ENCODE measurements at places on chromosomes 5 and 9.
A peak's percentile ranks its signal among the peaks of the same experiment; 100 is the strongest.

DNA sequence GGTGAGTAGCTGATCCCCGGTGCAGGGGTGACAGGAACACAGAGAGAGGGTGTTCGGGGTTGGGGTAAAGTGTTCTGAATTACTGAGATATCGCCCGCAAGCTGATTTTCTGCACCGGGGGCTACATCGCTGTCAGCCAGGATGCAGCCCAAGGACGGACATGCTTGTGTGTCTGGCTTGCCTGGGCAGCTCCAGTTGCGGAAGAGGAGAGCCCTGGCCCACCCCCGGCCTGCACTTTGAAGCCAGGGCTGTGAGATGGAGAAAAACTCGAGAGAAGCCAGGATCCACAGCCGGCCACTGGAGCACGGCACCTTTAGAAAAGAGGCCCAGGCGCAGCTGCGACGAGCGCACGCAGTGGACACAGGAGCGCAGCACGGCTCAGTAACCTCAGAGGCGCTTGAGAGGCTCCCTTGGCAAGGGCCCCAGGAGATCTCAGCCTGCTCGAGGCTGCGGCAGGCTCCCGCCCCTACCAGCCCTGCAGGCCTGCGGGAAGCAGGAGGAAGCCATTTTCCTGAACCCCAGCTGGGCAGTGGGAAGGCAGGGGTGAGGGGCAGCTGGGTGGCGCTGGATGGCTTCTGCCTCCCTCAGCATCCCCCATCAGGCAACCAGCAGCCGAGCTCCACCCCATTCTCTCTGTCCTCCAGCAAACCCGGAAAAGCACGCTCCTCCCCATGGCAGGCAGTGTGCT, 59.2 kb downstream of the C9orf50 start:
- DNase-seq = peak; percentile 62

DNA sequence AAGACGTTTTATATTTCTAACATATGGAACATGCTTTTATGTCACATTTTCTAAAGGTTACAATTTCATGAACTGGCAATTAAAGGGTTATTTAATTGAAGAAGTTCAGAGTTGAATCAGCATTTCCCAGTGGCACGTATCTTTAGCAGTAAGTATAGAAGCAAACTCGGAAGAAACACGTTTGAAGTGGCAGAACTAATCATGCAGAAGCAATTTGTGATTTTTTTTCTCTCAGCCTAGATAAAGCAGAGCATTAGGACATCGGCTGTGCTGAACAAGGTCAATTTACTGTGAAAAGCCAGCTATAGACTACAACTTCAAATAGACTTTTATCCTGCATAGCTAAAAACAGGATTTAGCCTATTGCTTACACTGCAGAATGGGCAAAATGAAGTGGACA, 104.7 kb downstream of the ISL1 start:
- no peak for DNase-seq

DNA sequence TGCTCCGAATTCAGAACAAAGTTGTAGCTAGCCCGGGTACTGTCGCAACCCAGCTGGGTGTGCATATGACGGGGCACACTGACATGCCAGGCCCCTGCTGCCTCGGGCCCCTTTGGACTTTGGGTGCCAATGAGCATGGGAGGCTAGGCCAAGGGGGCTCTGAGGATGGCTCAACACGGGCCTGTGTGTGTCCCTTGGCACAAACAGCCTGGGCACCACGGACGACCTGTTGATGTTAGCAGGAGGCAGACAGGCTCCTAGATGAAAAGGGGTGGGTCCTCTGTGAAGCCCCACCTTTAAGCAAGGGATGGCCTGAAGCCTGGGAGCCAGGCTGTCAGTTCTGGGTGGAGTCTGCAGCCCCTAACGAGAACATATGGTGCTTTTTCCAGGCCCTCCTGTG, 1688.2 kb downstream of the EFNA5 start:
- no peak for DNase-seq

DNA sequence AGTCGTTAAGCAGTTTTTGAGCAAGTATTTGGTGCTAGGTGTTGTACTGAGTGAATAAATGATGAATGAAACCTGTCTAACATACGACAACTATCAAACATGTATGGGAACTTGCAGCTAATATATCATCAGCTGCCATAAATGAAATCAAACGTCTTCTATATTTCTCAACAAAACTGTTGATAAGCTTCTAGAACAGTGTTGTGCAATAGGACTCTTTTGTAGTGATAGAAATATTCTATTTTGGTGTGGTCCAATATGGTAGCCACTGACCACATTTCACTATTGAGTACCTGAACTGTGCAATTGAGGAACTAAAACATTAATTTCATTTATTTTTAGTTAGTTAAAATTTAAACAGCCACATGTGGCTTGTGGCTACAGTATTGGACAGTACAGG, 16.3 kb upstream of the FYB1 start:
- no peak for DNase-seq

- no peak for DNase-seq
These were observed 16.3 kb upstream of the GPX8 start for GRCh38 chr5:55143624-55144023.

DNA sequence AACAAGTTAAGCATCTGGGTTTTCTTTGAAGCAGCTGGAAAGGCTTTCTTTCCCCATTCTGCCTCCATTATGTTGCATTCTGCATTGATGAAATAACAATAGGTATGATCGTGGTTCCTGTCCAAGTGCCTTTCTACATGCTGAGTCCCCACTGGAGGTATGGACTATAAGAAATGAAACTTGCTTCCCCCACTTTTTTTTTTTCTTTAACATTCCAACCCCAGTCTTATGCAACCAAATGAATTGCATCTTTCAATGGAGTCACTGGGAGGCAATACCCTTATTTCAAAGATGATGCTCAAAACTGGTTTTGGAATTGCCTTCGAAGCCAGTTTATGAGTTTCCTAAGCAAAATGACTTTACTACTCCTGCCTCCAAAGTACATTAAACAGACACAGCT, 58.9 kb downstream of the ARSB start:
- DNase-seq = no peak

GRCh38 chr9:108662091-108662875, 193.5 kb downstream of the ACTL7B start:
- DNase-seq = no peak

DNA sequence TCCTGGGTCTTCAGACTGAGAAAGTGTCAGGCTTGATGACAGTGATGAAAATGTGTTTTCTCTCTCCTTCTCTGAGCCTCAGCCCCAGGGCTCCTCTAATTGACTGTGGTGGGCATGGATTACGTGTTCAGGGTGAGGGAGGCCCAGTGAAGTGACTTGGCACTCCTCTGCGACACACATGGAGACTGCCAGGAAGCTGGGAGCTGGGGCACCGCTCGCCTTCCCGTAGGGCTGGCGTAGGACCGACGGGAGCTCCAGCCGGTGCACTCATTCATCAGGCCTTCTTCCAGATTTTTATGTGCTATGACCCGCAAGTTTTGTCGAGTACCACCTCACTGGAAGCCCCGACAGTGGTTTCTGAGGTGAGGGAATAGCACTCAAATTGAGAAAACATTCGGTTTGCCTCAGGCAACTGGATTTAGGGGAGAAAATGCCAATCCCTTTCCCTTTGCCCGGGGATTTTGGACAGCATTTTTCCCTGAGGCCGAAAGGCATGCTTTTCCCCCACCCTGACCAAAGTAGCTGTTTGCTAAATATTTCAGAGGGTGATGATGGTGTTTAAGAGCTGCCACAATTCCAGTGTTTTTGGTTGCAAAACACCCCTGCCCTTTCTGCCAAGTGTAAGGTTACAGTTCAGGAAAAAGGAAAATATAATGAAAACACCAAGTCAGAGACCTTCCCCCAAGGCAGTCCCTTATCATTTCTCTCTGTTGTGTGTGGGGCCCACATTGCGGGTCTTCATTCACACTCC, 83.7 kb downstream of the PCSK5 start:
- DNase-seq = no peak

DNA sequence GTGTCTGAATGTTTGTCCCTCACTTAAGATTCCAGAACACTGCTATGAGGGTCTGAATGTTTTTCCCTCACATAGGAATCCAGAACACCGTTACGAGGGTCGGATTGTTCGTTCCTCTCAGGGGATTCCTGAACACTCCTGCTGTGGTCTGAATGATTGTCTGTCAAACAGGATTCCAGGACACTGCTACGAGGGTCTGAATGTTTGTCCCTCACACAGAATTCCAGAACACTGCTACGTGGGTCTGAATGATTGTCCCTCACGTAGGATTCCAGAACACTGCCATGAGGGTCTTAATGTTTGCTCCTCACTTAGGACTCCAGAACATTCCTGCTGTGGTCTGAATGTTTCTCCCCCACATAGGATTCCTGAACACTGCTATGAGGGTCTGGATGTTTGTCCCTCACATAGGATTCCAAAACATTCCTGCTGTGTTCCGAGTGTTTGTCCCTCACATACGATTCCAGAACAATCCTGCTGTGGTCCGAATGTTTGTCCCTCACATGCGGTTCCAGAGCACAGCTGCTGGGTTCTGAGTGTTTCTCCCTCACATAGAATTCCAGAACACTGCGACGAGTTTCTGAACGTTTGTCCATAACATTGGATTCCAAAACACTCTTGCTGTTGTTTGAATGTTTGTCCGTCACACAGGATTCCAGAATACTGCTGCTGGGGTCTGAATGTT, 199.5 kb downstream of the FOXD4L6 start:
- DNase-seq = no peak

DNA sequence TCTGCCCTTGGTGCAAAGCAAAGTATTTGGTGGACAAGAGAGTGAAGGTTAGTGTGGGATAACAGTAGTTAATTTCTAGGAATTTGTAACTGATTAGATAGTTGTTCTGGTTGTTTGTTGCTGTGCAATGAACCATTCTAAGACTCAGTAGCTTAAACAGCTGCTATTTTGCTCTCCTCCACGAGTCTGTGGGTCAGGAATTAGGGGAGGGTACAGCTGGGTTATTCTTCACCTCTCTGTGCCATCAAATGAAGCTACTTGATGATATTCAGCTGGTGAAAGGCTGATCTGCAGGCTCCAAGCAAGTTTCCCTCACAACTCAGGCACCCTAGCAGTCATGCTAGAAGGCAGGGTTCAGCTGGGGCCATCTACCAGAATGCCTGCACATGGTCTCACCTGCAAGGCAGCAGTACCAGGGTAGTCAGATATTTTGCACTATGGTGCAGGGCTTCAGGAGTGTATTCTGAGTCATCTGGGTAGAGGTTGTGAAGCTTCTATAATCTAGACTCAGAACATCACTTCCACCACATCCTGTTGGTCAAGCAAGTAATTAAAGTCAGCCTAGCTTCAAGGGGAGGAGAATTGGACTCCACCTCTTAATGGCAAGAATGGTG, 159.5 kb upstream of the SLC28A3 start:
- DNase-seq = no peak

DNA sequence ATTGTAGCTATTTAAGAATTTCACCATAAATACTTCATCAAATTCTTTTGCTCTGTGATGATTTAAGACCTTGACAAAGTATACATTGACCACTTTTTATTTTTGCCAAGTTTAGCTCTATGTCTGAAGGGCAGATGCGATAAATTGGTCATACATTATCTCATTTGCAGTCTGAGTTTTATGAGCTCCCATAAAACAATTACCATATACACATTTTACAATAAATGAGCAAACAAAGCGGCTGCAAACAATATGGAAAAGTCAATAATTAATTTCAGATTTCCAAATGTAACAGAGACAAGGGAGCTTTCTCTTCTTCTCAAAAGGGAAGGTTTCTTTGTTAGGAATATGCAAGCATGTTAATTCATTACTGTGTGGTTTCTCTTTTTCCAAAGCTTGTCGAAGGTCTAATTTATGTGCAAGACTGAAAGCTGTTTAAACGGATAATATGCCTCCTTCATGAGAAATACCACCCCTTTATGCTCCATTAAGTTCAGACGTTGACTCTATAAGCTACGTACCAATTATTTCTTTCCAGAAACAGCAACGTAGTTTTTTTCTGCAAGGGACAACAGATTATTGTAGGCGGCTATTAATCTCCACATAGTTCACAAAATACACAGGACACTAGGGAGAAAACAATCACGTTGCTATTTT, 7.0 kb upstream of the IZUMO3 start:
- no peak for DNase-seq

- no peak for DNase-seq
These were observed 42.1 kb downstream of the SLC46A2 start for GRCh38 chr9:112848316-112849151.

- no peak for DNase-seq
These were observed 404.0 kb upstream of the FAM174A start for GRCh38 chr5:100131161-100131560.

GRCh38 chr9:19423163-19423562, 14.4 kb downstream of the ACER2 start:
- no peak for DNase-seq

DNA sequence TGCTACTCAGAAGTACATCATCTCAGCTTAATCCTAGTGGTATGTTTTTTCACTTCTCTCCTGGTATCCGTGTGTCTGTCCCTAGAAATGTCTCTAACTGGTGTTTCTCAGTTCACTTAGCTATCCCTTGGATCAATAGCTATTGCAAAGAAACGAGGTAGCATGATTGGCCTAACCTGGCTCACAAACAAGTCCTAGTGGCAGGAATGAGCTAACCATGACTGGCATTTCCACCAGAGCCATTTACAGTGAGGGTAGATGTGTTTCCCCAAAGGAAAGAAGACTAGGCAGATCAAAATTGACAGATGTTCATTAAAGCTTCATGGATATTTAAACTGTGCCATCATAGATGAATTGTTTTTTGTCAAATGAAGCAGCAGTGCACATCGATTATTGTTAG, 82.5 kb downstream of the PALM2AKAP2 start:
- DNase-seq = no peak

GRCh38 chr5:164721656-164722055, 1216.2 kb downstream of the MAT2B start:
- no peak for DNase-seq

Measured in NCI-H510A (cell line).